Left colon (tissue), 2 donors: ENCODE measurements at places on chromosomes 6 and 20.

DNA sequence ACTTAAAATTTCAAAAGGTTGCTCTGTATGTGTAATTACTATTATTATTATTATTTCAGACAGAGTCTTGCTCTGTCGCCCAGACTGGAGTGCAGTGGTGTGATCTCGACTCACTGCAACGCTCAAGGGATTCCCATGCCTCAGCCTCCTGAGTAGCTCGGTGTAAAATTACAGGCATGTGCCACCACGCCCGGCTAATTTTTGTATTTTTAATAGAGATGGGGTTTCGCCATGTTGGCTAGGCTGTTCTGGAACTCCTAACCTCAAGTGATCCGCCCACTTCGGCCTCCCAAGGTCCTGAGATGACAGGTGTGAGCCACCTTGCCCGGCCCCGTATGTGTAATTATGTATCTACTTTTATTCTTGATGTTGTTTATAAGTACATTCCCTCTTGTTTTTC is 65.3 kb upstream of the ZNF217 start:
- DNase-seq, result no peak

- DNase-seq, result no peak
Observed at GRCh38 chr6:156131221-156131903, 645.8 kb upstream of the ARID1B start.

- no peak for DNase-seq
Observed at GRCh38 chr6:46894433-46894832, 27.3 kb downstream of the ADGRF5 start.

GRCh38 chr6:154683756-154684523 is 49.3 kb upstream of the SCAF8 start:
- DNase-seq, result no peak

DNA sequence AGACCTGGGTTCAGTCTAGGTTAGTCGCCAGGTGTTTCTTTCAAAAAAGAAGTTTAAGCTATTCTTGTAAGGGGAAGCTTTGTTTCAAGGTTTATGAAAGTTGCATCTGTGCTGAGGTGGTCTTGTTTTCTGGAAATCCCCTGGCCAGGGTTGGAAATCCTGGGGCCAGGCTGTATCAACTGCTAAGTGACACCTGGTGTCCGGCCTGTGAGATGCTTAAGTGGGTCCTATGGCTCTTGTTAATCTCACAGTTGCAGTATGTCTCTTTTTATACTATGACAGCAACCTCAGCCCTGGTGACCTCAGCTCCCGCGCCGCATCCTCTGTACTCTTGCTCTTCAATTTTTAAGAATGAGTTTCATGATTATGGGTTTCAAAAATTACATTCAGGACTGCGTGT is 72.0 kb downstream of the CHMP4B start:
- no peak for DNase-seq

GRCh38 chr20:53961527-53961926 is 108.9 kb downstream of the BCAS1 start:
- no peak for DNase-seq

- no peak for DNase-seq
Observed at GRCh38 chr6:138264372-138264880, 46.1 kb upstream of the PBOV1 start.

DNA sequence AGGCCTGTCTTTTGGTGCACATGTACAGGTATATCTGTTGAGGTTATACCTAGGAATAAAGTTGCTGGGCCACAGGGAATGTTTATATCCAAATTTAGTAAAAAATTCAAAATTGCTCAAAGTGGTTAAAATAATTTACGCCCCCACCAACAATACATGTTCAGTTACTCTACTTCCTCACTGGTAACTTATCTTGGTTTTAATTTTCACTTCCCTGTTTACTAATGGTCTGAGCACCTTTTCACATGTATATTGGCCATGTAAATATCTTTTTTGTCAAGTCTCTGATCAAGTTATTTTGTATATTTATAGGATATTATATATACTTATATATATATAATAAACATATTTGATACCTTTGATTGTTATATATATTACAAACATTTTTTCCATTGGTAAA is 9.7 kb downstream of the PDE7B start:
- no peak for DNase-seq

- DNase-seq, result no peak
Observed at GRCh38 chr20:17595856-17596255, 26.0 kb downstream of the DSTN start.

DNA sequence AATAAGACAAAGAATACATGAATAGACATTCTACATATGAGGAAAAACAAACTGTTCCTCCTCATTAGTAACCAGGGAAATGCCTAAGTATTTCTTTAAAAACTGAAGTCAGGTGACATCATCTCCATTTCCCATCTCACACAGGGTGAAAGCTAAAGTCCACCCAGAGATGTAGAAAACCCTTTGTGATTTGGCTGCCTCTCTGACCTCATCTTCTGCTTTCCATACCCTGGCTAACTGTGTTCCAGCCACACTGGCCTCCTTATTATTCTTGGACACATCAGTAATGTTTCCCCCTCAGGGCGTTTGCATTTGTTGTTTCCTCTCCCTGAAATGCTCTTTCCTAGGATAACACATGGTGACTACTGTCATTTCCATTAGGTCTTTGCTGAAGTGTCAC is 40.4 kb downstream of the ESF1 start:
- DNase-seq, result no peak

DNA sequence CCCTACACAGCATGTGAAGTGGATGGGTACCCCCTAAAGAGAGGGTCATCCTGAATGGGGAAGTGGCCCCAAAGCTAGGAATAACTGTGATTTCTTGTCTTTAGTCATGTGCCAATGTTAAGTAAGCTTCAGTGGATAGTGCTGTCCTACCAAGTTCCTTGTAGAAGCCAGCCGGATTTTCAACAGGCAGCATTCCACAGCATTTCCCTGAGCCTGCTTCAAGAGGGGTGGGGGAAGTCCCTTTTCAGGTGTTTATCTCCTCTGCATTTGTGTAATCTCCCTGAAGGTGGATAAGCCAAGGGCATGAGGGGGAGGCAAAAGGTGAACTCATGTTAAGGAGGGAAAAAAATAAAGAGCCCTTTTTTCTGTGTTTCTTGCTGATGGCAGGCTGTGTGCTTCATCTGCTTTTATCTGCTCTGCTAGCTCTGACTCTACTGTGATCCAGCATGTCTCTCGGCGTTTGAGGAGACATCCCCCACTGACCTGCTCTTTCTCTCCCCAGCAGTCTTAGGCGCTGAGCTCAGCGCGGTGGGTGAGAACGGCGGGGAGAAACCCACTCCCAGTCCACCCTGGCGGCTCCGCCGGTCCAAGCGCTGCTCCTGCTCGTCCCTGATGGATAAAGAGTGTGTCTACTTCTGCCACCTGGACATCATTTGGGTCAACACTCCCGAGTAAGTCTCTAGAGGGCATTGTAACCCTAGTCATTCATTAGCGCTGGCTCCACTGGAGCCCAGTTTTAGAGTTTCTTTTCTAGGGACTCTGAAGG is 1.9 kb downstream of the EDN1 start:
- DNase-seq, result peak; percentile 42

DNA sequence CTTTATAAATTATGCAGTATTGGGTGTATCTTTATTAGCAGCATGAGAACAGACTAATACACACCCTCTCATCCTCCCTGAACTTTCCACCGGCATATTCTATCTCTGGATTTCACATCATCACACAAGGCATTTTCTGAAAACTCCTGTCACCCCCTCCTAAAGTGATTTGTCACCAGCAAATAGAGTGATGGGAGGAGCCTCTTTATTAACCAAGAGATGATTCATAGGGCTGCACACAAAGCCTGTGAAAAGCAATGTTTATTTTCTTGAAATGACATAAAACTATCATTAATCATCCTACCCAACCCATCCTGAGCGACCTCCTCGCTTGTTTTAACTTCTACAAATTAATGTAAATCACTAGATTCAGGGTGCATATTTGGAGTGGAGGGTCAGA is 394.7 kb upstream of the SULF2 start:
- no peak for DNase-seq

- no peak for DNase-seq
Observed at GRCh38 chr20:61954276-61955021, 111.2 kb downstream of the TAF4 start.

- no peak for DNase-seq
Observed at GRCh38 chr6:37919417-37920157, 100.1 kb downstream of the ZFAND3 start.

DNA sequence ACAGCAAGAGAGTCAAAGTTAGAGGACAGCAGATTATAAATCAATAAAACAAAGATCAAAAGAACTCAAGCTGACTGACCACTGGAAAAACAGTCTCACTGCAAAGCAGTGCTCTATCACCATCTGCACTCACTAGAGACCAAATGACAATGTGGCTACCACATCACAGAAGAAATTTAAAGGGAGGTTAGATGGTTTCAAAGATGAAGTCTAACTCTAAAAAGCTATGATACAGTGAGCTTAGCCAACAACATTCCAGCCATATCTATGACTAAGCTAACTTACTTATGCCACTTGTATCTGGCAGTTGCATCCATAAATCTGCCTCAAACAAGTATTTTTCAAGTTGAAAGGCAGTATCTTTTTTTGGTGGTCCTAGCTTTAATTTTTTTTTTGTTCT is 68.6 kb downstream of the ARHGAP18 start:
- no peak for DNase-seq

DNA sequence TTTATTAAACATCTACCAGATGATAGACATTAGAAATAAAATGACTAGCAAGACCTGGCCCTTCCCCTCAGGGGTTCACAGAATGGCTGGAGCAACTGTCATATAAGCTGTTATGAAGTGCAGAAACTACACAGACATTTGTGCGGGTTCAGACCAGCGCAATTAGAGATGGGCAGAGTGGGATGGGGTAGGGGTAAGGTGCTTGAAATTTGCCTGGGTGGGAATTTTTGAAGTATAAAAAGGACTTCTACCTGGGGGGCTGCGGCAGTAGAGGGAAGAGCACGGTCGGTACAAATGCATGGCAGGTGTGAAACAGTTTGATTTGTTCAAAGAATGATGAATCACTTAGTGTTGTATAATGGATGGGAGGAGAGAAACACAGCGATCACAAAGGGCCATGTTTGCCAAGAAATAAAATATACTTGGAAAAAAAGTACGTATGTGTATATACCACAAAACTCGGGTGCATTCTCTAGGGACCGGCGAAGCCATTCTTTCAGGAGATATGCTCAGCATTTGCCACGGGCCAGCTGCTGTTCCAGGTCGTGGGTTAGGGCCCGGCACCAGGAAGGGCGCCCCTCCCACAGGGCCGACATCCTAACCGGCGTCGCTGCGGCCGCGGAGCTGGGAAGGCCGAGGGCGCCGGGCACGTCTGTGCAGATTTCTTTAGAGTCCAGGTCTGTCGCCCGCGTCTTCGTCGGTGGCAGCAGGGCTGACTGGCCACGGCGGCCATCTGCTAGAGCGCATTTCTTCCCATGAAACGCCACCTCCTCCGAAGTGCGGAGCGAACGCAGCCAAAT is 809 bp upstream of the NOL7 start:
- peak; percentile 74 for DNase-seq

DNA sequence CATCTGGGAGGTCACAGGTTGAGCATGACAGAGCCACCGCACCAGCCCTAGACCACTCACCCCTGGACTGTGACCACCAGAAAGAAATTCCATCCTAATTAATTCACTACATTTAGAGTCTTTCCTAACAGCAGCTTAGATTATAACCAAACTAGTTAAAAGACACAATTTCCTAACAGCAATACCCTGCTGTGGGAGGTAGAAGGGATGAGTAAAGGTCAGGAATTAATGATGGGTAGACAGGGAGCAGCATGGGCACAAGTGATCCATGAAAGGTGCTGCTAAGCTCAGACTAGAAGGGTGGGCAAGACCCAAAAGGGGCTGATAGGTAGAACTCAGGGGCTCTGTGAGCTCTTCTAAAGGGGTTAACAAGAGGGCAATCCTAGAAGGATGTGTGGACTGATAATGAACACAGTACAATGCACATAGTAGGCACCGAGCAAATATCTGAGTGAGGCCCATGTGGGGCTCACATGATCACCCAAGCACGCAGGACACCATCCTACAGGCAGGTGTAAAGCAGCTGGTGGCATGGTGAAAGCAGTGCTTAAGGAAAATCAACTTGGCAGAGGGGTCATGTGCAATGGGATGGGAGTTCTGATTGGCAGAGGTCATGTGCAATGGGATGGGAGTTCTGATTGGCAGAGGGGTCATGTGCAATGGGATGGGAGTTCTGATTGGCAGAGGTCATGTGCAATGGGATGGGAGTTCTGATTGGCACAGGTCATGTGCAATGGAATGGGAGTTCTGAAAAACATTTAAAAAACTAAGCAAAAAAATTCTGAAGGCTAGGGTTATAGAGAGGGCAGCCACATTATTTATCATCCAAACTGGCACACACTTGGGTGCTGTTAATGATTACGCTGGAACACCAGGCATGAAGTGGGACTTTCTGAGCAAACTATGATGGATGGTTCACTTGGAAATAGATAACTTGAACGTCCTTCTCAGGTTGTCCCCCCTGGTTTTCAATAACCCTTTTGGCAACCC is 188.2 kb upstream of the FOXQ1 start:
- no peak for DNase-seq

DNA sequence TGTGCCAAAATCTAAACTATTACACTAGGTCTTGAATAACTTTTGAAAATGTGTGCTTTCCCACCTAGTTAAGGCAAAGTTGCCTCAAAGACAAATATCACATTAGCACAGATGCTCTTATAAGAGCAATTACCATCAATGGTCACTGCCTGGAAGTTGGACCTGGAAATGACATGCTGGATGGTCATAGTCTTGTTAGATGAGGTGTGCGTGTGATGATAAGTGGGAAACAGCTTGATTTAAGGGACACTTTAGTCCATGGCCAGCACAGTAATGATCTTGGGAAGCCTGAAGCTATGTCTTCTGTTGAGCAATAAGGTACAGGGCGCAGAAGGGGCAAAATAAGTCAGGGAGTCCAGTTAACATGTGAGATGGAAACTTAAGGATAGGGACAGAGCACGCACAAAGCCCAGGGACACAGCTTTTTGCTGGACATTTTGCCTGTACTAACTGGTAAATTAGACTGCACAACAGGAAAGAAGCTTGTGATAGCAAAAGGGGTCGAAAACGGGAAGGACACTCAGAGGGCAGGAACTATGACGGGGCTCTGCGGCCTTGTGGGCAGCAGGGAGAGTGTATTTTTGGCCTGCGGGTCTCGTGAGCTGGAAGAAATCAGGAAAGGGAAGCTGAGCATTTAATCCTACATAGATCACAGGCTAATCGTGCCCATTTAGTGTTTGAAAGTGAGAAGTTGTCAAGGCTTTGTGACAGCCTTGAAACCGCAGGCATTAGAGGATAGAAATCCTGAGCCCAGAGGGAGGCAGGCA is 66.7 kb upstream of the BMP2 start:
- DNase-seq, result peak; percentile 41

DNA sequence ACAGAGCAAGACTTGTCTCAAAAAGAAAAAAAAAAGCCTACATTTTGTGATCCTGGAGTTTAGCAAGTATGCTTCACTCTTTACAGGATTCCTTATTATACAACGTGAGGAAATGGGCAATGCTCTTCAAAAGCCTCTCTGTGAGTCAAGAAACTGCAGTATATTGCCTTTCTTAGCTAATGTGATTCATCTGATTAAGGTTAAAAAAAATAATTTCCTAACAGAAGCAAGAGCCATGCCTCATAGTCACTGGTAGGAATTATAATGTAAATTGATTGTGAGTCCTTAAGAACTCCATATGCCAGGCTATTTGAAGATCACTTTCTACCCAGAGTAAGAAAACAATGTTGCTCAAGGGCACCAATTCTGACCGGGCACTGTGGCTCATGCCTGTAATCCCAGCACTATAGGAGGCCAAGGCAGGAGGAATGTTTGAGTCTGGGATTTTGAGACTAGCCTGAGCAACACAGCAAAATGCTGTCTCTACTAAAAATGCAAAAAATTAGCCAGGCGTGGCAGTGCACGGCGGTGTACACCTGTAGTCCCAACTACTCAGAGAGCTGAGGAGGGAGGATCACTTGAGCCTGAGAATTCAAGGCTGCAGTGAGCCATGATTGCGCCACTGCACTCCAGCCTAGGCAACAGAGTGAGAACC is 43.3 kb downstream of the SLC26A8 start:
- DNase-seq, result no peak
